ENCODE measurements at places on chromosomes 2 and 18. TPM values are rescaled to one million over a fixed set of nuclear protein-coding genes. Genes with fewer than 3 reads are reported as not detected.
A peak's percentile ranks its signal among the peaks of the same experiment; 100 is the strongest.

Gene MYOM1
- 12.8 TPM for total RNA-seq

Gene SLC35F5
- 78.4 TPM for total RNA-seq

Gene LBX2
- total RNA-seq, result 0.97 TPM

DNA sequence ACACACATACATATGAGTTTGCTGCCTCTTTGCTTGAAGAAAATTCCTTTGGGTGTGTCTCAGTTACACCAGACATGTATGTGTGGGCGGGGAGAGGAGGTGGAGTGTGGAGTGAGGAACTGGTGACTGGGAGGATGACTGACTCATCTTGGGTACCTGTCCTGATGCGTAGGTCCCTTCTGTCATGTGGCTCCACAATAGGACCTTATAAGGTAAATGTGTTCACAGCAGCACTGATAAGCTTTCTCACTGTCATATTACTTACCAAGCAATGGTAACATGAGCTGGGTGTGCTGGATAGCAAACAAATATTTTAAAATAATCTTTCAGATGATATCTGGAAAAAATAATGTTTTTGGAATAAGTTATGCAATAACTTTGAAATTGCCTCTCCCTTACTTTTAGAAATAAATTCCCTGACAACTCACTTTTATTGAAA, 45.1 kb downstream of the SLC9A2 start:
- no peaks in the 10 kb centered on the region for H3K4me1 ChIP-seq
- H3K27ac ChIP-seq, result no peak overlapping the region
- H3K27me3 ChIP-seq, result peaks cover 7% of the 10 kb centered on the region
- no peaks in the 10 kb centered on the region for H3K36me3 ChIP-seq
- no peak overlapping the region for H3K4me3 ChIP-seq
- DNase-seq, result no peak

GRCh38 chr2:136917411-136917881, 152.1 kb downstream of the THSD7B start:
- H3K36me3 ChIP-seq, result no peaks in the 10 kb centered on the region
- H3K4me3 ChIP-seq, result no peak overlapping the region
- H3K27me3 ChIP-seq, result no peaks in the 10 kb centered on the region
- no peaks in the 10 kb centered on the region for H3K4me1 ChIP-seq

GRCh38 chr2:206832873-206833272, 67.5 kb downstream of the FASTKD2 start:
- H3K27me3 ChIP-seq, result no peaks in the 10 kb centered on the region
- no peak overlapping the region for H3K4me3 ChIP-seq
- DNase-seq, result no peak
- H3K27ac ChIP-seq, result no peak overlapping the region
- H3K4me1 ChIP-seq, result no peaks in the 10 kb centered on the region
- H3K36me3 ChIP-seq, result no peaks in the 10 kb centered on the region

DNA sequence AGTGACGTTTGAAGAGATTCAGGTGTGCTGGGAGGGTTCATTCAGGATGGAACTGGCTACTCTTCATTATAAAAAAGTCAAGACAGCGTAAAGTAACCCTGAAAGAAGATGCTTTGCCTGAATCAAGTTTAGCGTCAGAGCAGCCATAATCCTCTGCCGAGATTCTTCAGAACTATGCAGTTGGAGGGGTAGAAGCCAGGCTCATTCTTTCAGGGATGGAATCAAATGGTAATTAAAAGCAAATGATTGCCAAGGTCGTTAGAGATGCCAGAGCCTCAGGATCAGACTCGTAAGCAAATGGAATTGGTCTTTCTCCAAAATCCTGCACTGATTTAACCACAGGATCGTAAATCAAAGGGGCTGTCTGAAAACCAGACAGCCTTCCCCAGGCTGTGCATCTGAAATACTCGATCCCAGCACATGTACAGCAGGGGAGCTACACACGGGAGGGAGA, 21.9 kb downstream of the APCDD1 start:
- no peaks in the 10 kb centered on the region for H3K27me3 ChIP-seq
- H3K36me3 ChIP-seq, result no peaks in the 10 kb centered on the region
- no peak overlapping the region for H3K4me3 ChIP-seq
- H3K4me1 ChIP-seq, result peaks cover 58% of the 10 kb centered on the region

- peak overlapping the region; percentile 27 for H3K4me3 ChIP-seq
- H3K27me3 ChIP-seq, result no peaks in the 10 kb centered on the region
- H3K27ac ChIP-seq, result peak overlapping the region; percentile 92
- peaks cover 75% of the 10 kb centered on the region for H3K4me1 ChIP-seq
- peak; percentile 73 for DNase-seq
These were observed 148.2 kb upstream of the ITGA4 start for GRCh38 chr2:181308766-181309515.

- no peak overlapping the region for H3K27ac ChIP-seq
- H3K4me1 ChIP-seq, result no peaks in the 10 kb centered on the region
- no peaks in the 10 kb centered on the region for H3K27me3 ChIP-seq
- no peaks in the 10 kb centered on the region for H3K36me3 ChIP-seq
- no peak for DNase-seq
- no peak overlapping the region for H3K4me3 ChIP-seq
These were observed 169.5 kb downstream of the HRH4 start for GRCh38 chr18:24629921-24630320.

- no peak overlapping the region for H3K27ac ChIP-seq
- DNase-seq, result no peak
- no peaks in the 10 kb centered on the region for H3K4me1 ChIP-seq
- H3K4me3 ChIP-seq, result no peak overlapping the region
- H3K27me3 ChIP-seq, result no peaks in the 10 kb centered on the region
- no peaks in the 10 kb centered on the region for H3K36me3 ChIP-seq
These were observed 499.7 kb downstream of the PTH2R start for GRCh38 chr2:208906330-208906729.

GRCh38 chr2:39024833-39025232, 96.0 kb downstream of the SOS1 start:
- no peaks in the 10 kb centered on the region for H3K27me3 ChIP-seq
- no peak overlapping the region for H3K27ac ChIP-seq
- peaks cover 4% of the 10 kb centered on the region for H3K36me3 ChIP-seq
- DNase-seq, result no peak
- H3K4me1 ChIP-seq, result no peaks in the 10 kb centered on the region

DNA sequence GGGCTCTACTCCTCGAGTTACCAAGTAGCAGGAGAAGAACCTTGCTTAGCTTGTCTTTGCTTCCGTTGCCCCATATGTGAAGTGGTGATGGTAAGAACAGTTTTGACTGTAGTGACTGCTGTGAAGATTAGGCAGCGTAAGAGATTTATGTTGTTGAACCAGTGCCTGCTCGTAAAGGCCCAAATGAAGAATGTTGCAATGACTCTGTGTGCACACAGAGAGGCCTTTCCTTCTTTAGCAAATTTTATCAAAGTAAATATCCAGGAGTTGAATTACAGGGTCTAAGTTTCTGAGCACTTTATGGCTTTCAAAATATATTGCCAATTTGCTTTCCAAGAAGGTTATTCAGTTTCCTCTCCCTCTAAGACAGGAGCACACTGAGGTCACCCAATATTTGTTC, 14.5 kb downstream of the NTSR2 start:
- no peak overlapping the region for H3K4me3 ChIP-seq
- H3K4me1 ChIP-seq, result no peaks in the 10 kb centered on the region
- H3K27me3 ChIP-seq, result peaks cover 3% of the 10 kb centered on the region
- no peak for DNase-seq

All from B cell (primary cell).